ENCODE measurements at places on chromosomes 2 and 18.

DNA sequence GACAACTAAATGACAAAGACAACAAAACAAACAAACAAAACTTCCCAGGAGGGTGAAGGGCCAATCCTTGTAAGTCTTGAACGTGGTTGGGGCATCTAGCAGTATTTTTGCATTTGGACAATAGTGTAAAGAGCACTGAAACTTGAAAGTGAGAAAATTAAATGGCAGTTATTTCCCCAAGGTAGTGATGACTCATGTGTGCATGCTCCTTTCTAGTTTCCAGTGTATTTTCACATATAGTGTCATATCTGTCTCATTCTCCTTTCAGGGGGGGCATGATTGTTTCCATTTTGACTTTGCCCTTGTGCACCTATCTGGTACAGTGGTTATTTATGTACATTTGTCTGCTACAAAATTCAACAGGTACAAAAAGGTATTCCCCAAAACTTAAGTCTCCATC lies 39.5 kb downstream of the CERS6 start:
- DNase-seq, result no peak

- DNase-seq, result no peak
Measured at GRCh38 chr2:207960090-207960489, 65.2 kb downstream of the PLEKHM3 start.

DNA sequence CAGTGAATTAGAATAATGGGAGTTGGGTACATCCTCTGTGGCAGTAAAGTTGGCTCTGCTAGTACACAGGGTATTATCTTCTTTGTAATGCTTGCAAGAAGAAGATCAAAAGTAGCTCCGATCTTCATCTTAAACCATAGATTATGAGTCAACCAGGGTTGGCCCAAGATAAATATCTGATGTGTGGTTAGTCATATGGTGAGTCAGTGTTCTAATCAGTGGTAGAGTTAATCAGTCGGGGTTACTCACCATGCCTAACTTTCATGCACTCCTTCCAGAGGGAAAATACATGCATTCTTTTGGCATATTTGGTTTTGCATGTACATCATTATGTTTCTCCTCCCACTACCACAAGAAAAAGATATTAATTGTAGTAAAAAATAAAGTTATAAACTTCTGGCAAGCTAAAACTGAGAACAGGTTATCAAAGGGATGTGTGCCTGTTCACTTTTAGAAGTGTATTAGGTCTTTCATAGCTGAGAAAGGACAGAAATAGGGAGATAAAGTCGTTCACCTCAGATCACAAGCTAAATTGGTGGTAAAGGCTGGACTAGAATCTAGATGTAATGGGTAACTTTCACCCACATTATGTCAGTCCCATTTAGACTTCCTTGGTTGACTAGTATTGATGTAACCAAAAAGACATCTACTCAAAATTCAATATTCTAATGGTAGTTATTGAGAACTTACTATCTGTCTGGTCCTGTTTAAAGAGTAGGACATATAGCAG lies 684.4 kb downstream of the IRS1 start:
- DNase-seq, result no peak

DNA sequence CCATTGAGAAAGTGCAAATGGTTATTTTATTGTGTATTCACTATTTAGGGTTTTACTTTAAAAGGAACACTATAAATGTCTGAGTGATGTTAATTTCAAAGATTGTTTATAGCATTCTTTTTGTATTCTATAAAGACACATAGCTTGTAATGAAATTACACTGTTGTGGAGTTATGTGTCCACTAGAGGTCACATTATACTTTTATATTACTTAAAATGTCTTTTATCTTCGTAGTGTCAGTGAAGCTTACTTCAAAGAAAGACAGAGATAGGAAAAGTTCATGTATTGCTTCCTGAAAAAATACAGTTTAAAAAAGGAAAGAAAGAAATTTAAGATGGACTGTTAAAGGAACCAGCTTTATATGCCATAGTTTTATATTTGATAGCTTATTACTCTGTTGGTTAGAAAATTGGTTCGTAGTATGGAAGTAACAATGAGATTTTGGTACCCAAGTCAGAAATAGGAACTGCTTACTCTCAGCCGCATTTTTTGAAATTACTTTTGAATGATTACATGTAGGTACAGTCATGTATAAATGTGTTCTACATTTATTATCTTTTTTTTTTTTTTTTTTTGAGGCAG lies 20.5 kb downstream of the APLF start:
- DNase-seq, result no peak

- DNase-seq, result no peak
Measured at GRCh38 chr2:61670591-61671501, 132.7 kb upstream of the XPO1 start.

GRCh38 chr18:27839141-27839540 lies 337.8 kb downstream of the CDH2 start:
- no peak for DNase-seq

- no peak for DNase-seq
Measured at GRCh38 chr2:214465363-214466146, 54.7 kb downstream of the VWC2L start.

- DNase-seq, result no peak
Measured at GRCh38 chr2:241074901-241075540, 27.1 kb downstream of the MTERF4 start.

GRCh38 chr2:20650393-20650876 lies 463 bp downstream of the HS1BP3 start:
- DNase-seq, result no peak

DNA sequence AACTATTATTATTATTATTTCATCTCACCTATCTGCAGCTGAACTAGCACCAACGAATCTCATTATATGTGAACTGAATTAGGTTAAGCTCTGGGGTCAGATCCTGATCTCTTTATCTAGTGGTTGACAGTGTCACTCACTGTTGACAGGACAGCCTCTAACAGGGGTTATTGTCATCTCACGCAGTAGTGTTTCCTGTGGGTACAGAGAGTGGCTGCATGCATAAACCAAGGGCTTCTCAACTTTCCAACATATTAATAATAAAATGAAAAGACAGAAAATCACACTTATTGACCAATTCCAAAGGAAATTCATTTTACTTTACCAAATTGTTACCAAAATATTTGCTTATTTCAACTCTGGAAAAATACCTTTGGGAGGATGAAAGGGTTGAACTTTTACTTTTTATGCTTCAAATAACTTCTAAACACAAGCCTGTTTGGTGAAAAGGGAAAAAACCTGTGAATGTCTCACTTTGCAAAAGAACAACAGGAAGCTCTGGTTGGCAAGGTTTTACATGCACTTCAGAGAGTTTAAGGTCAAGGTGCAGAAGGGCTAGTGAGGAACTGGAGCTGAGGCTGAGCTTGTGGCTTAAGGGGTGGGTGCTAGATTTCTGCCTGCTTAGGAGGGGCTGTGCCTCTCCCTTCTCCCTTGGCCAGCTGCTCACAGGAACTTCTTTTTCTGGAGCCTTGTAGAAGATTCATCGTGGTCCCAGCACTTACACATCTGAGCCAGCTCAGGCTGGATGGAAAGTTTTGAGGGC lies 72.6 kb downstream of the CTAGE1 start:
- no peak for DNase-seq
